ENCODE measurements at places on chromosomes 16 and 17.

DNA sequence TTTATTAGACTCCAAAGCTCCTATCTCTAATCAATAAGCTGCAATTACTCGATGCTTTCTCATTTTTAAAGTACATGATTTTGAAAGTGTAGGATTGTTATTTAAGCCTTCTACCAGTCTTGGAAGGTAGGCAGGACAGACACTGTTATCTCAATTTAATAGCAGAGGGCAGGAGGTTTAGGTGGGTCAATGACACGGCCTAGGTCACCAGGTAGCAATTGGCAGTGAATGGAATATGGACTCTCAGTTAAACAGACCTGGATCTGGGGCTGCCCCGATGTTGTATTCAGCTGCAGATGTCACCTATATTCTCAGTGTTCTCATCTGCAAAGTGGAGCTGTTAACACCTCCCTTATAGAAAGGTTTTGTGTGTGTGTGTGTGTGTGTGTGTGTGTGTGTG lies 124.4 kb upstream of the ANKFN1 start:
- no peak for DNase-seq

- DNase-seq, result no peak
Measured at GRCh38 chr17:79970576-79971068, 65.0 kb downstream of the TBC1D16 start.

DNA sequence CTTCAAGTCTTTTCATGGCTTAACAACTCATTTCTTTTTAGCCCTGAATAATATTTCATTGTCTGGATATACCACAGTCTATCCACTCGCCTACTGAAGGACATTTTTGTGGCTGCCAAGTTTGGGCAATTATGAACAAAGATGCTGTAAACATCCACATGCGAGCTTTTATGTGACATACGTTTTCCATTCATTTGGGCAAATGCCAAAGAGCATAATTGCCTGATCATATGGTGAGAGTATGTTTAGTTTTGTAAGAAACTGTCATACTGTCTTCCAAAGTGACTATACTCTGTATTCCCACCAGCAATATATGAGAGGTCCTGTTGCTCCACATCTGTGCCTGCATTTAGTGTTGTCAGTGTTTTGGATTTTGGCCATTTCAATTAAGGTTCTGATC lies 81.3 kb downstream of the ELAC2 start:
- DNase-seq, result no peak

DNA sequence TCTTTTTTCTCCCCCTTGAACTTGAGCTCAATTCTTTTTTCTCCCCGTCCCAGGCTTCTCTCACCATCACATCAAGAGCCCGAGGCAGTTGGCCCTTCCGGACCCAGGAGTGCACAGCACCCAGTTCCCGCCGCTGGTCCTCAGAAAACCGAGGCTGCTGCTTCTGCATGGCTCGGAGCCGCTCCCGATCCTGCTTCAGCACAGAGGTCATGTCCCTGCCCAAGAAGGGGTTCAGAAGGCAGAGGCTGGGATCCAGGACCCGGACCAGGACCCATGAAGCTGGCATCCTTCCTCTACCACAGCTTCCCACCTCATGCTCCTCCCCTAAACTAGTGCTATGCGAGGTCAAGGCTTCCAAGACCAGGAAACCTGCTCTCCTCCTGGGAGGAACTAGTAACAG lies 10.5 kb downstream of the PER1 start:
- no peak for DNase-seq

DNA sequence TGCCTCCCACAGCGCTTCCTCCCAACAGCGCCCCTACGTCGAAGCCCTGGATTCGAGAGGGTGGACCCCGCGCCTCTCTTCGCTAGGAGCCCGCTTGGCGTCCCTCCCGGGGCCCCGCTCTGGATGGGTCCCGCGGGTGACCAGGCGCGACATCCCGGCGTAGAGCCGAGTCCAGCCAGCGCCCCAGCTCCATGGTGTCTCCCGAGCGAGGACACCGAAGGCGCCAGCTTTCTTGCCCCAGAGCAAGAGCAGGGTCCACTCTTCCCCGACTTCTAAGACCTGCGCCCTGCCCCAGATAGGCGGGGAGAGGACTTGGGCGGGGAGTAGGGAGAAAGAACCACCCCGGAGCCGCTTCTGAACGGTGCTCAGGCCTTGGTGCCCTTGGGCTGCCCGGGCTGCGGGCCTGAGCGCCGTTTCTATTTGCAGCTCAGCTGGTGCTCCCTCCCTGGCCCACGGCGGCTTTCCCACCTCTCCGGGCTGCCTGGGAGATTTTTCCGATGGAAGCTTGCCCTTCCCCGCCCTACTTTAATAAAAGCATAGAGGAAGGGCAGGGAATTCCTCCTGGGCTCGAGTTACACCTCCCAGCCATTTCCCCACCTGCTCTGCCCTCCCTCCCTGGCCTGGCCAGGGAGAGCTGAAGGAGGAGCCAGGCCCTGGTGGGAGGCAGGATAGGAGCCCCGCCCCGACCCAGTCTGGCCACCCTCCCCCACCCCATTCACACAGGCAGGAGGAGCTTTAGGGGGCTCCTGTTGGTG lies 1.8 kb downstream of the MMP15 start:
- no peak for DNase-seq

GRCh38 chr16:67843343-67843765 lies 1.2 kb downstream of the THAP11 start:
- no peak for DNase-seq

Data from stimulated activated CD4-positive, alpha-beta T cell treated with anti-CD3 and anti-CD28 coated beads, Interleukin-15, amount 100 ng/mL, for 1 hour (primary cell).